ENCODE measurements at places on chromosomes 3 and 15.

GRCh38 chr3:115845986-115846385 lies 222.7 kb downstream of the GAP43 start:
- no peak for DNase-seq

DNA sequence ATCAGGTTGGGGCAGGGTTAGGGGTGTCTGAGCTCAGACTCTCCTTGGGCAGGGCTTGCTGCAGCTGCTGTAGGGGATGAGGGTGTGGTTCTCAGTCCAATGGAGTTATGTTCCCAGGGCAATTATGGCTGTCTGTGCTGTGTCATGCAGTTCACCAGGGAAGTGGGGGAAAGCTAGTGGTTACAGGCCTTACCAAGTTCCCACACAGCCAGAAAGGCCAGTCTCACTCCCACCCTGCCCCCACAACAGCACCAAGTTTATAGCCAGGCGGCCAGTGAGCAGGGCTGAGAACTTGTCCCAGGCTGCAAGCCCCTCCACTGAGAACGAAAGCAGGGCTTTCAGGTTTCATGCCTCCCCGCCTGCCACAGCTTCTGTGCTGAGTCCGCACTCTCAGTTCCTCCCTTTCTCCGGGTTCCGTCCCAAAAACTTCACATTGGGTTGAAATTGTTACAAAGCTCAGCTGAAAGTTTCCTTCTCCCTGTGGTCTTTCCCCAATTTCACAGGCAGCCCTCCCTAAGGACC lies 19.6 kb upstream of the CPOX start:
- DNase-seq, result no peak

- DNase-seq, result no peak
These were observed 76.2 kb upstream of the C2CD4B start for GRCh38 chr15:62241135-62241770.

DNA sequence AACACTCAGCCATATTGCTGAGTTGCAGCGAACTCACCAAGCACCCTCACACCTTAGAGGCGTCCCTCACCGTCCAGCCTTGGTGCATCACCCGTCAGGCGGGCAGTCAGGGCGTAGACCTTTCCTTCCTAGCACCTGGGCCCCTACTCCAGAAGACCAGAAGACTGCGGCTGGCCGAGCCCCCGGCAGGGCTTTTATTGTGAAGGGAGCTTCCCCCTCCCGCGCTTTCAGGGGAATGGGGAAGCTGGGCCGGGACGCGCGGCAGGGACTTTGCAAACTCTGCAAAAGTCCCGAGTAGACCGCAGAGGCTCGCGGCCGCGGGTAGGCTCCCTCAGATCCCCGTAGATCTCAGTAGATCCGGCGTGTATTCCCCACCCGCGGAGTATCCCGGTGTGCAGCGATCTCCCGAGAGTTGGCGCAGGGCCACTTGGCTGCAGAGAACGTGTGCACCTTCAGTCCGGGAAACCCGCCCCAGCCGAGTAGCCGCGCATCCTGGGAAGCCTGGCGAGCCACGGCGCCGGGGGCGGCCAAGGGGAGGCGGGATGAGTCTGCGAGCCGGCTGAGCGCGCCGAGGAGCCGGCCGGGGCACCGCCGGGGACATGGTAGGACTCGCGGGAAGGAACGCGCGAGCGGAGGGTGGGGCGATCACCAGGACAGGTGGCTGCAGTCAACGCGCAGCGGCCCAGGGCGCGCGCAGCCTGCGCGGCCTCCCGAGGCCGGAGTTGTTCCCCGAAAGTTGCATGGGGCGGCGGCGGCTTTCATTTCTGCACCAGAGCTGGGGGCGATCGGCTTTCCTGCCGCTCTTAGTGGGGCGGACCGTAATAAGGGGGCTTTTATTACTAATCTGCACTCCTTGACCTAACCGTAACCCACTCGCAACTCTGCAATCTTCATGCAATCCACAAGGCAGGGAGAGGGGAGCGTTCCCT lies at the start of gene GASK1A:
Gene GASK1A, plus strand, starts transcription at position 268 of the 929 bp plus-strand sequence. Its CDS starts 332 bp downstream, at position 600.
- no peak for DNase-seq

- DNase-seq, result no peak
These were observed 15.4 kb downstream of the TGM5 start for GRCh38 chr15:43251185-43251870.

GRCh38 chr3:115227461-115227860 lies 80.4 kb upstream of the ZBTB20 start:
- DNase-seq, result no peak

DNA sequence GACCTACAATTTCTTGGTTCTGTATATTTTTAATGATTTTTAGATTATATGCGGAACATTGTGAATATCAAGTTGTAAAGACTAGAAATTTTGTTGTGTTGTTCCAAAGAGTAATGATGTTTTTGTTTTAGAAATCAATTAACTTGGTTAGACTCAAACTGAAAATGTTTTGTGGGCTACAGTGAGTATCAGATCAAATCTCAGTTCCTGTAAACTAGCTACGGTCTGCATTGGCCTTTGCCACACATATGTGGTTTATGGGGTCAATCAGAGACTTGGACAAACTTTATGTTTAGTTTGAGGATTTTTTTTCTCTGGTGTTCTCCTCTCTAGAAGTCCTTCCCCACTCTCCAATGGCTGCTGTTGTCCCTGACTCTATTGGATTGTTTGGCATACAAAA lies 308.0 kb upstream of the THRB start:
- no peak for DNase-seq

GRCh38 chr3:150247441-150247840 lies 160.7 kb upstream of the TSC22D2 start:
- DNase-seq, result no peak
